Activated naive CD8-positive, alpha-beta T cell treated with anti-CD3 and anti-CD28 coated beads for 36 hours (primary cell): ENCODE measurements at places on chromosomes 1 and 21. TPM values are rescaled to one million over a fixed set of nuclear protein-coding genes. Genes with fewer than 3 reads are reported as not detected.

DNA sequence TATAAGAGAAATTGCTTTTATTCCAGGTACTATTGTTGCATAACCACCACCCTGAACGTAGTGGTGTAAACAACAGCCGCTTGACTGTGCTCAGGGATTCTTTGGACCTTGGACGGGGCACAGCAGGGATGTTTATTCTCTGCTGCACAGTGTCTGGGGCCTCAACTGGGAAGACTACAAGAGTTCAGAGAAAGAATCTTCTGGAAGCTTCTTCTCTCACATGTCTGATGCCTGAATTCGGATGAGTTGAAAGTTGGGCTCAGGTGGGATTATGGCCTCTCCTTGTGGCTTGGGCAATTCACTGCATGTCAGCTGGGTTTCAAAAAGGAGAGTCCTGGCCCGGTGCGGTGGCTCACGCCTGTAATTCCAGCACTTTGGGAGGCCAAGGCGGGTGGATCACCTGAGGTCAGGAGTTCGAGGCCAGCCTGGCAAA is 19.0 kb upstream of the SSBP3 start:
- no peak for DNase-seq

DNA sequence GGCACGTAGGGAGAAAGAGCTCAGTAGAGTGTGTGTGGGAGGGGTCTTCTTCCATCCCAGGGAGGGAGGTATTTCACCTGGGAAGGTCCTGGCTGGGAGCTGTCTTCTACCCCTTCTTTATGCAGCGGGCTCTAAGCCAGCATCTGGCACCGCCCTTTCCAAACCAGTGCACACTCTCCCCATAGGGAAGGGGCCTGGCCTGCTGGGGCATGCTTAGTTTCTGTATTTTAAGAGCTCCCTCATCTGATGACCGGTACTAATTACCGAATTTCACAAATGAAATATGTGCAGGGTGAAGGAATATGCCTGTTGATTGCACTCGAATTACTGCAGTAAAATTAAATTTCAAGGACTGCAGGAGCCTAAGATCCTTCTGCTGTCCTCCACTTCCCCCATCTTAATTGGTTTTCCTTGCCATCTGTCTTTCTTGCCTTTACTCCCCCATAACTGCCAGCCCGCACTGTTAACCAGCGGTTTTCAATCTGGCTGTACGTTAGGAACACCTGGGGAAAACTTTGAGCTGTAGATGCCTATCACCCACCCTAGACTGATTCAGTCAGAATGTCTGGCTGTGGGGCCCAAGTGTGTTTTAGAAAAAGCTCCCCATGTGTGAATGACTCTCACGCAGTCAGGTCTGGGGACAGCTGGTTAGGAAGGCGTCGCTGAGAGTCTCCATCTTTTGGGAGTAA is 20.1 kb downstream of the GALNT2 start:
- DNase-seq: no peak

- DNase-seq: peak; percentile 70
Observed at GRCh38 chr1:6438047-6438525, 13.5 kb downstream of the ESPN start.

DNA sequence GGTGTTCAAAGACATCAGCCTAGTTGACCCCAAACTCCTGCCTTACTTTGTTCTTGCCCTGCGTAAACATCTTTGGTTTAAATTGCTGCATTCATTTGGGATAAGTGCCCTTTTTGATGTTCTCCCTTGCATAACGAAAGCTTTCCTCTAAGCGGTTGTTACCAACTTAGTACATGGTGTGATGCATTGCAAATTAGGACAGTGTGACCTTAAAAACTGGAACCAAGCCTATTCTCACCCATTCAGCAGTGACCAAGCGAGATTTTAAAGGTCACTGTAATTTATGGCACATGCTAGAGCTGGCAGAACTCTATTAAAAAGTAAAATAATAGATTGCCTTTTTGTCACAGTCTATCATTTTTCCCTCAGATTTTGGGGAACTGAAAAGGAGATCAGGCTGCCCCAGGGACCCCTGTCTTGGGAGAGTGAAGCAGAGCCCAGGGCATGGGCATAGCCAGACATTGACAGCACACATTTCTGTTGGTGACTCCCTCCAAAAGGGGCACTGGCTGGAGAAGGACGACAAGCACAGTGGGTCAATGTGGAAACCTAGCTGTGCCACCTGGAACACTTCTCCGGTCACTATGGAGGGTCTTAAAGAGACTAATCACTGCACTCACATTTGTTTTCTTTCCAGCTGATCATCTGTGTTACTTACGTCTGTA is 63.9 kb downstream of the KCNK1 start:
- no peak for DNase-seq

DNA sequence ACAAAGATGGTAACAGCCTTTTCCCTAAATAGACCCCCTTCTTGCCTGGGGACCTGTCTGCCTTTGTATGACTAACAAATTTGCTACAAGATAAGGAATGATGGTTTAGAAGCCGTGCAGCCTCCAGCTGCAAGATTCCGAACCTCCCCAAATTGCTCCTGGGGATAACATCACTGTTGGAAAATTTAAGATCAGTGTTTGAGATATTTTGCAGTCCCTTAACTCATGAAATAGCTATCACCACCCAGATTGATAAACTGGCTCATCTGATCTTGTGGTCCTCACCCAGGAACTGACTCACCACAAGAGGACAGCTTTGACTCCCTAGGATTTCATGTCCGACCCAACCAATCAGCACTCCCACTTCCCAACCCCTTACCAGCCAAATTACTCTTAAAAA is 254.7 kb downstream of the USH2A start:
- DNase-seq: no peak

DNA sequence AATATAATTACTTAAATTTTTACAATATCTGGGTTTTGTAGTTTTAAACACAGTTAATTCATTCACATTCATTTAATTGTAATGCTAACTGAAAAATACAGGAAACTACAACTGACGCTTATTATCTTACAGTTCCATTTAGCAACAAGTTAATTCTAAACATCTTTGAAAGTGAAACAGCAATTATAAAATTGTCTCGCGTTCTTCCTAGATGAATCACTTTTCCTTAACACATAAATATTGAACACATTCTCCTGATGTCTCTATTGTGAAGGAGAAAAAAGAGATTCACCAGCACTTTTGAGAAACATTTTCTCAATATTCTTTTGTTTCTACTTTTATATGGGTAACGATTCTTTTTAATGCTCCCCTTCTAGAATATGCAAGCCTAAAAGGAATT is 6.4 kb downstream of the PTGFR start:
- DNase-seq: no peak

AMY1C gene
- total RNA-seq: not detected

GRCh38 chr1:245380790-245381535 is 226.2 kb downstream of the KIF26B start:
- peak; percentile 2 for DNase-seq

GRCh38 chr1:40742363-40743061 is 41.1 kb upstream of the KCNQ4 start:
- DNase-seq: no peak

GRCh38 chr1:204353213-204353910 is 6.4 kb downstream of the PLEKHA6 start:
- no peak for DNase-seq

GRCh38 chr1:68280286-68280685 is 48.0 kb upstream of the WLS start:
- no peak for DNase-seq

- DNase-seq: no peak
Observed at GRCh38 chr1:220137019-220137786, 43.3 kb downstream of the IARS2 start.

- no peak for DNase-seq
Observed at GRCh38 chr21:41431788-41432548, 5.9 kb downstream of the MX1 start.

HUNK gene
- total RNA-seq: 0.54 TPM

S100A7A gene
- not detected for total RNA-seq

- DNase-seq: no peak
Observed at GRCh38 chr1:228022571-228023293, 15.9 kb downstream of the WNT3A start.

GRCh38 chr1:40625476-40626382 is 39.8 kb downstream of the RIMS3 start:
- no peak for DNase-seq

RPL11 gene
- 1,457 TPM for total RNA-seq

GCSAML gene
- total RNA-seq: 3.1 TPM

DNA sequence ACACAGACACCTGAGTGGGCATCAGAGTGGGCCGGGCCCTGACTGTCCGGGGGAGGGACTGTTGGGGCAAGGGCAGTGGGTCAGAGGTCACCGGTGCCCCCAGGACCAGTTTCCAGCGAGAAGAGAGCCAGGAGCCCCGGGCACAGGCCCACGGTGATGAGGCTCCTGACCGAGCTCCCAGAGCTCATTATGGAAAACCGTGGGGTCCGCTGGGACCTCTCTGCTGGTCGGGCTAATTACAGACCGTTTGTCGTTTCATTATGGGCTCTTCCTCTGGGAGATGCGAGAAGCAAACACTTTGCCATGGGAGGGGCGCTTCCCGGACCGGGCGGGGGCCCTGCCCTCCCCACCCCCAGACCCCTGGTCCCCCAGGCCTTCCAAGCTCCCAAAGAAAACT is 12.0 kb upstream of the TTLL10 start:
- DNase-seq: no peak

OR2G6 gene
- total RNA-seq: not detected
